ENCODE measurements at places on chromosomes 6 and 20. TPM values are rescaled to one million over a fixed set of nuclear protein-coding genes. Genes with fewer than 3 reads are reported as not detected.

DNA sequence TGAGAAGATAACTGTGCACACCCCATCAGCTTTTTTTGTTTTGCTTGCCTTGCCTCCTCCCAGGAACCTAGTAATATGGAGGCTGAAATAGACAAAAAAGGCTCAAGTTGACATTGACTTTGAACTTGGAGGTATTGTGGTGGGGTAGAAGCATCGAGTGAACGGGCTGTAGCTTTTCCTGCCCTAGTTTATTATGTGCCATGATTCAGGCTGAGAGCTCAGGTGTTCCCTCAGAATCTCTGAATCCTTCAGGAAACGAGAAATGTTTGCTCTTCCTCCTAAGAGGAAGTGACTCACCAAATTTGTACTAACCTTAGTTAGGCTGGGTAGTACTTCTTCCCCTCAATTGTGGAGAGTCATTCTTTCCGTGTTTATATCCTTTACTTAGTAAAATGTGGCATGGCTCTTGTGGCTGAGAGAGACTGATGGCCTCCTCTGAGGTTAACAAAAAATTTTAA is 98.8 kb downstream of the SASH1 start:
- DNase-seq: no peak

GRCh38 chr6:111766201-111766857 is 106.9 kb downstream of the FYN start:
- DNase-seq: no peak

DNA sequence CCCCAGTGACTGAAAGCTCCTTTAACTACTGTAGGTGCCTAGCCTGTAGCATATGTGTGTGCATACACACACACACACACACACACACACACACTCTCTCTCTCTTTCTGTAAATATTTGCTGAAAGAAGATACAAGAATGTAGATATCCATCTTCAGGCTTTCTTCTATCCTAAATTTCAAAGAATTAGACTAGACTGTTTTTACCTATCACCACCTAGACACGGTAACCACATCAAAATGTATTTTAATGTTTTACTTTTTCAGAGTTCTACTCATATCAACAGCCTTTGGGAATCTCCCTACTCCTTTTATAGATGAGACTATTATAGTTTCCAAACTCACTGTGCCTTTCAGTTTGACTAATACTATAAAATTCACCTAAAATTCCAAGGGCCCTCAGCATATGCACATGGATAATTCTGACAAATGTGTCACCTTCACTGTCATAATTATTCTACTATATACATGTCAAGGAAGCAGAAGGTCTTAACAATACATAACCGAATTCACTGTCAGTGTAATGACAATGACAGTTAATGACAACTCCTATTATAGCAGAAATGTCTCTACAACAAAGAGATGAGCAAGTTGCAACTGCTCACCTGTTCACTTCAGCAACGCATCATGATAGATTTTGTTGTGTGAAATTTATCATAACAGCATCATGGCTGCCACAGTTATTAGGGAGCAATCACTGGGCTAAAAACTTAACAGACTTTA is 236.5 kb downstream of the GMPR start:
- DNase-seq: no peak

DNA sequence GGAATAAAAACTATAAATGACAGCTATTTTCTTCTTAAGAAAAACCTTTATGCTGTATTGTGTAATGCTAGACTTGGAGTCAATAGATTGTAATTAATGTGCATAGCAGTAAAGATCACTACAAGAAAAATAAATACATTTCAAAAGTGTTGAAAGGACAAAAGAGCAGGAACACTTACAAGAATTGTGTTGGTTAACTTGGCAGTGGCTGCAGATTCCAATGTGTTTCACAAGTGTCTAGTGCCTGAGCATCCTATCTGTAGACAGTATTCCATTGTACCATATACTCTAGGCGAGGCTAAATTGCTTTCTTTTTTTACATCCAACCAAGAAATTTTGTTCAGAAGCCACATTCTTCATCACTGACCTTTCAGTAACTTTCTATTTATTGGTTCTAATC is 924.1 kb downstream of the EPHA7 start:
- no peak for DNase-seq

The E2F1 gene
- total RNA-seq: 62.5 TPM

GRCh38 chr6:27668442-27669294 is 195.8 kb upstream of the ZNF184 start:
- peak; percentile 71 for DNase-seq

DNA sequence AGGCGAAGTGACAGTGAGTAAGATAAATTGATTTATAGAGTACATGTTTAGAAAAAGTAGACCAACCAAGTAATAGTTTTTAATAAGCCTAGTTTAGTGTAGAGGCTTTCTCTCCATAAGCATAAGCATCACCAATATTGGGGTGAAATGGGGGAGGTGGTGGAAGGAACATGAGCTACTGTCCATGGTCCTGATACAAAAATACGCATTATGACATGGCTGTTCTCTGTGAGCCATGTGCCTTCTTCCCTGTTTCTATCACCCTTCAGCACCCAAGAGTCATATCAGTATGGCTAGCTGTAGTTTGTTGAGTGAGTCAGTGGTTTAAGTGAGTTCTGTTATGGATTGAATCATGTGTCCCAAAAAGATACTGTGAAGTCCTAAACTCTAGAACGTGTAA is 150.8 kb downstream of the EDN1 start:
- DNase-seq: no peak

GRCh38 chr20:55057779-55058415 is 582.5 kb downstream of the DOK5 start:
- no peak for DNase-seq

The LBP gene
- not detected for total RNA-seq

- no peak for DNase-seq
These were observed 86.6 kb upstream of the EYA2 start for GRCh38 chr20:46807998-46808397.

The SLC26A8 gene
- not detected for total RNA-seq
